ENCODE measurements at places on chromosomes 11 and 22.
A peak's percentile ranks its signal among the peaks of the same experiment; 100 is the strongest.

DNA sequence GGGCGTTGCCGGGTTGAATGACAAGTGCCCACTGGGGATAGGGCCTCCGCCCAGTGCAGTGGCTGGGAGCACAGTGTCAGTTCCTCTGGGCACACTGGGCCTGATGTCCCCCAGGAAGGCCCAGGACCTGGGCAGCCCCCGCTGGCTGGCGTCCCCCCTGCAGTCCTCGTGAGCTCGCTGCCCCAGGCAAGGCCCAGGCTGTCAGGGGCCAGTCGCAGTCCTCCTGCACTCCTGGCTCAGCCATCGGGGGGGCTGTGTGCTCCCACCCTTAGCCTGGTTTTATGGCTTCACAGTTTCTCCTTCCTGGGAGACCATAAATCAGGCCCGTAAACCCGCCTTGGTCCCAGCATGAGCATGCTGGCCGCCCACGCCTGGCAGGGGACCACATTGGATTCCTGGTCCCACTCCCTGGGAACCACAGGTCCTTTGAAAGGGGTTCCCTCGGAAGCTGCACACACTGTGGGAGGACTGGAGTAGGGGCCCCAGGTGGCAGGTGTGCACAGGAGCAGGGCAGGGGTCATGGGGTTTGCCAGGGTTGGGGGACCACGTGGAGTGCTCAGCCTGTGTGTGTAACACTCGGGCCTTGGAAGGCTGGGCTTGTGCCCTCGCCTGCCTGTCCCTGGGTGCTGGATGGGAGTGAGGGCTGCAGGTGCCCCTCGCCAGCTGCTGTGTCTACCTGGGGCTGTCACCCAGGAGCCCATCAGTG lies 113.6 kb downstream of the KCNQ1OT1 start:
- DNase-seq, result no peak

DNA sequence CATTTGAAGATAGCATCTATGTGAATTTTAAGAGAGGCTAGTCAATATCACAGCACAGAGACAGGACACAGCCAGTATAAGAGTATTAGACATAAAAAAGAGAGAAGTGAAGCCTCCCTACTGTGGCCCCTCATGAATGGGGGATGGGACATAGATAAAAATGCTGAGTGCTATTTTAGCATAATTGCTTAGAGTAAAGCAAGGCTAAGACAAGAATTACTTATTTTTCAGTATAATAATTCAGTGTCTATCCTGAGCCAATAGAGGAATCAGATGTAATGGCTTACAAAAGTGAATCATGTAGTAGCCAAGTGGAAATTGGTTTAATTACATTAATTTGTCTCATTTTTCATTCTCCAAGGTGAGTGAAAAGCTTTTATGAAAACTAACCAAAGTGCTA lies 419.5 kb downstream of the NELL1 start:
- DNase-seq, result no peak

DNA sequence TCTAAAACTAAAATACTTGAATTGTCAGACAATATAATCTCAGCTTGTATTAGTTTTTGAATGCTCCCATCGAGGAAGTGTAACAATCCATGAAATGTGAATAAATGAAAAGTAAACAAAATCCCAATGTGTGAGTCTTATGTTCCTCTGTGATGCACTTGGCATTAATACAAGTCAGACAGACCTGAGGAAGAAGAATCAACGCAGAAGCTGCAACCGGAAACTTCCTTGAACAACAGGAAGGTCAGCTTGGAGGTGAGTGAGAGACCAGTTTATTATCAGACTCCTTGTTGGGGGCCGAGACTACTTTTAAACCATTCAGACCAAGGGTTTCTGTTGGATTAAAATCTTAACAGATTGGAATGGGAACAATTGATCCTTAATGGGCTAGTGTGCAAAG lies 24.2 kb downstream of the NUP50 start:
- no peak for DNase-seq

- no peak for DNase-seq
Observed at GRCh38 chr11:10629411-10630002, 61.0 kb upstream of the LYVE1 start.

- no peak for DNase-seq
Observed at GRCh38 chr11:65188486-65188885, 6.8 kb downstream of the CAPN1 start.

DNA sequence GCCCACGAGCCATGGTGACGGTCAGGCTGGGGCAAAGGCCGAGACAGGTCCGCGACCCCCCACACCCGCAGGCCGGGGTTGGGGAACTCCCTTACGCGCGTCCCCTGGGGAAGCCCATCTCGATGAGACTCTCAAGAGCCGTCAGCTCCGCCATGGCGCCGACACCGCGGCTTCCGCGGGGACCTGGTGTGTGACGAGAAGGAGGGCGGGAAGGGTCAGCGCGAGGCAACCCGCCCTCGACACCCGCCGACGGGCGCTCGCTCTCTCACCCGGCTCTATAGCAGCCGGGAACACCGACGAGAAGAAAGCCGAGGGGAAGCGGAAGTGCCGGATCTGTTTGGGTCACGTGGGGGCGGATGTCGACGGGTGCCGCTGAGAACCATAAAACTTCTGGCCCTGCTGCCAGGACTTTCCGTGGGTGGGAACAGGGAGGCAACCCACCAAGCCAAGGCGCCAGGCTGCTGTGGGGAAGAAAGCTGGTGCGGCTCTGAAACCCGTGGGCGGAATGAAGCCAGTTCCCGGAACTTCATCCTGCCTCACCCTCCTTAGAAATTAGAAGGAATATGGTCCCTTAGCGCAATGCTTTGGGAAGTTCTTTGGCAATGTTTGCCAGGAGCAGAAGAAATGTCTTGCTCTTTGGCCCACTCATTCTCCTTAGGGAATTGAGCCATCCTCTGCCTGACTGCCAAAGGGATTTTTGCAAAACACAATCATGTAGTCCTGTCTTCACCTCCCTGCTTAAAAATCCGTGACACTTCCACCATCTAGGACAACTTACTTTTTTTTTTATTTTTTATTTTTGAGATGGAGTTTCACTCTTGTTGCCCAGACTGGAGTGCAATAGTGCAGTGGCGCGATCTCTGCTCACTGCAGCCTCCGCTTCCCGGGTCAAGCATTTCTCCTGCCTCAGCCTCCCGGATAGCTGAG lies at the start of gene UBXN1:
Gene UBXN1, minus strand, starts transcription at position 304 of the 927 bp plus-strand sequence. Its CDS starts 150 bp downstream, at position 154.
- peak; percentile 88 for DNase-seq

DNA sequence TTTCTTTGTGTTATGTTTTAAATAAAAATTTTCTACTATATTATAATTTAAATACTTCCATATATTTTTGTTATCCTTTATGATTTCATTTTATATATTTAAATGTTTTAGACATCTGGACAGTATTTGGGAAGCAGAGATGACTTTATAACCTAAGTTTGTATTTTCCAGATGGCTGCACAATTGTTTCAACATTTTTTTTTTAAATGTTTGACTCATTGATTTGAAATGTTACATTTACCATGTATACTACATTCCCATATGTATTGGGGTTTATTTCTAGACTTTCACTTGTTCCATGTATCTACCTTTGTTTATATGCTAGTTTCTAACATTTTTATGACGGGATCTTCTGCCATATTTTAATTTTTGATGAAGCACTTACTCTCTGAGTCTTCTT lies 766.5 kb downstream of the METTL15 start:
- no peak for DNase-seq

GRCh38 chr11:65489706-65490320 lies 9.0 kb upstream of the MALAT1 start:
- no peak for DNase-seq

GRCh38 chr11:112610996-112611750 lies 350.0 kb upstream of the NCAM1 start:
- DNase-seq, result no peak

- no peak for DNase-seq
Observed at GRCh38 chr22:28547132-28547842, 132.4 kb downstream of the TTC28 start.

DNA sequence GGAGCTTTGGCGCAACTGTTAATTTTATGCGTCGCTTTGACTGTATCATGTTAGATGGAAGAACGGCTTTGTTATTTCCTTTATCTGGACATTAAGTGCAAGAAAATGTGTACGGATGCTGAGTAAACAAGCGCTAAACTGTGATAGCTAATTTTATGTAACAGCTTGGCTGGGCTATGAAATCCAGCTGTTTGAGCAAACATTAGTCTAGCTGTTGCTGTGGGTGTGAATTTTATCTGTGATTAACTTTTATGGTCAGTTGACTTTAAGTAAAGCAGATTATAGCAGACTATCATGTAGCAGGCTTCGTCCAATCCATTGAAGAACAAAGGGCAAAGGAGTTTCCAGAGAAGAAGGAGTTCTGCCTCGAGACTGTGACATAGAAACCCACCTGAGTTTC lies 14.0 kb downstream of the OR8A1 start:
- DNase-seq, result no peak

GRCh38 chr11:37378958-37379357 lies 780.9 kb upstream of the RAG2 start:
- no peak for DNase-seq

- no peak for DNase-seq
Observed at GRCh38 chr11:128943428-128943976, 831 bp upstream of the TP53AIP1 start.

- DNase-seq, result no peak
Observed at GRCh38 chr22:40238425-40239344, 61.0 kb downstream of the TNRC6B start.

DNA sequence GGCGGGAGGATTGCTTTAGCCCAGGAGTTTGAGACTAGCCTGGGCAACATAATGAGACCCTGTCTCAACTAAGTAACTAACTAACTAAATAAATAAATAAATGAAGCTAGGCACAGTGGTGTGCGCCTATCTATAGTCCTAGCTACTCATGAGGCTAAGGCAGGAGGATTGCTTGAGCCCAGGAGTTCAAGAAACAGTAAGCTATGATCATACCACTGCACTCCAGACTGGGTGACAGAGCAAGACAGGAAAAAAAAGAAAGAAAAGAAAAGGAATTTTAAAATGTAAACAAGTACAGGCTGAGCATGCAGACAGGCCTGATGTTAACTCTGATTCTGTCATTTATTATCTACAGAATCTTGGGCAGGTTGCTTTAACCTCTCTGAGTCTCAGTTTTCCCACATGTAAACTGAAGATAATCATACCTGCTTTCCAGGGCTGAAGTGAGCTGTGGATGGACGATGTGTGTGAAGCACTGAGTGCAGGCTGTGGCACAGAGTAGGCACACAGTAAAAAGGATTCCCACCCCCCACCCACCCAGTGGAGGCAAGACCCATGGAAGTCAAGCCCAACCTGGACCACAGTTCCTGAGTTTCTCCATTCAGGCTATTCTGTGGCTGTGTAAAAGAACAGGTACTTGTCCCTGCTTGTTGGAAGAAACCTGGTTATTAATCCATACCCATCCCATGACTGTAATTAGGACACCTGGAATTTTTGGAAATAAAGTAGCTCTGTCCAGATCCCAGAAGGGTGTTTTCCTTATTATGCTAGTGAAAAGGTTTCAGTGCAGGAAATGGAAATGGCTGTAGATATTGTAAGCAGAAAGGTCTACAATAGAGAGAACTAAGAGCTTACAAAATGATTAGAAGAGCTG lies 18.7 kb upstream of the SCUBE2 start:
- DNase-seq, result no peak

- no peak for DNase-seq
Observed at GRCh38 chr11:14821031-14821430, 71.0 kb downstream of the CYP2R1 start.

DNA sequence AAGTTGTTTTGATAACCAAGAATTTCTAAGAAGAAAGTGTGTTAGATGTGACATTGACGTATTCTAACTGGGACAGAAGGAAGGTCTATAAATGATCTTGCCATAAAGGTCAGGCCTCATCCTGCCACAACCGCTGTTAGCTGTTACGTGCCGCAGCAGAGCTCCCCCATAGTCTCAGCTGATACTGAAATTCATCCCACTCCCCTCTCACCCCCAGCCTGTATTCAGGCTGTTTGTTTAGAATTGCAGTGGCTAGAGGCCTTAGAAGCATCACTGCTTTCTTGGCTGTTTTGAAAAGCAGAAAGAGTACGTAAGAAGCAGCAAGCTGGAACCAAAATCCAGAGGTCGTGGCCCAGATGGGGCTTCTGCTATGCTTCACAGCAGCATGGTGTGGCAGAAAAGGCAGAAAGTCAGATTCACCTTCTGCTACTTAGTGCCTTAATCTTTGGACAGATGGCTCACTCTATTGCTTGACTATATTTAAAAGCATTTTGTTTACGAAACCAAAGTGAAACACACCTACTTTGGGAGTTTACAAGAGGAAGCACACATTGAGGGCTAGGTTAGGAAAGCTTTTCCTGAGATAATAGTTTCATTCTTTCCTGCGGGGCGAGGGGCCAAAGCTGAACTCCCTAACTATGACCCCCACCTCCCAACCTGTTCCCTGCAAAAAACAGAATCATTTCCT lies 950 bp upstream of the LAYN start:
- peak; percentile 71 for DNase-seq

- DNase-seq, result no peak
Observed at GRCh38 chr11:2374456-2375201, 2.5 kb upstream of the CD81 start.

GRCh38 chr22:23836692-23837495 lies 1.9 kb downstream of the DERL3 start:
- no peak for DNase-seq

All from activated naive CD8-positive, alpha-beta T cell treated with anti-CD3 and anti-CD28 coated beads for 36 hours (primary cell).